ENCODE measurements at places on chromosomes 3 and 15. TPM values are rescaled to one million over a fixed set of nuclear protein-coding genes. Genes with fewer than 3 reads are reported as not detected.

Gene CDCP1
- 5.5 TPM for total RNA-seq

Gene GMNC
- total RNA-seq: not detected

Gene MOBP
- total RNA-seq: not detected

Gene SAXO2
- 0.32 TPM for total RNA-seq

Gene RGMA
- 1.1 TPM for total RNA-seq

Gene SLC22A13
- total RNA-seq: 0.09 TPM

Gene ITGA11
- 22.3 TPM for total RNA-seq

Gene CCDC39
- total RNA-seq: 0.52 TPM

Gene IRAK2
- 5.2 TPM for total RNA-seq

Gene SIAH2
- total RNA-seq: 10.6 TPM

Gene UMPS
- total RNA-seq: 29.0 TPM

Gene PIF1
- 4.3 TPM for total RNA-seq

Gene CHL1
- total RNA-seq: 16.2 TPM

Gene CYP19A1
- 1.8 TPM for total RNA-seq

Gene ANKRD63
- total RNA-seq: not detected

Gene ZNF860
- total RNA-seq: 0.32 TPM

Gene CTXN2
- total RNA-seq: not detected

Gene ECE2
- not detected for total RNA-seq

Gene RPL4
- 1,294 TPM for total RNA-seq

Gene NR2E3
- total RNA-seq: 0.09 TPM

Gene ZPLD1
- under 0.01 TPM for total RNA-seq

Gene CCNB2
- total RNA-seq: 4.6 TPM

Gene ZMYND10
- 1.3 TPM for total RNA-seq

Gene TMEM266
- total RNA-seq: 0.17 TPM

Gene C15orf39
- total RNA-seq: 1.6 TPM

Gene CAMKV
- total RNA-seq: not detected

Gene SPTBN5
- 0.17 TPM for total RNA-seq

Gene ALG1L2
- total RNA-seq: not detected

Gene ABHD2
- 39.6 TPM for total RNA-seq

Gene EEF1AKMT4
- total RNA-seq: 1.5 TPM

Gene CATSPER2
- total RNA-seq: 1.3 TPM

Gene CFAP20DC
- 1.0 TPM for total RNA-seq

Gene SLC28A2
- total RNA-seq: not detected

Gene STXBP5L
- not detected for total RNA-seq

Gene CD200R1
- 0.09 TPM for total RNA-seq

Gene CADM2
- 1.6 TPM for total RNA-seq

Gene HIGD1A
- total RNA-seq: 131 TPM

Gene SKOR1
- 0.16 TPM for total RNA-seq

Gene KLHL40
- not detected for total RNA-seq

Gene CEMIP
- 27.4 TPM for total RNA-seq

Gene STAC
- total RNA-seq: not detected

Gene CHRNB4
- total RNA-seq: not detected

Gene CHRFAM7A
- 0.69 TPM for total RNA-seq

Gene CFAP91
- total RNA-seq: 0.47 TPM

Gene LTK
- 0.17 TPM for total RNA-seq

Gene CD47
- total RNA-seq: 86.5 TPM

Gene HCN4
- total RNA-seq: not detected

Gene ITIH1
- not detected for total RNA-seq

Gene SSR3
- total RNA-seq: 136 TPM

Measured in bronchial smooth muscle cell (primary cell).